ENCODE measurements at places on chromosomes 7 and 10.

DNA sequence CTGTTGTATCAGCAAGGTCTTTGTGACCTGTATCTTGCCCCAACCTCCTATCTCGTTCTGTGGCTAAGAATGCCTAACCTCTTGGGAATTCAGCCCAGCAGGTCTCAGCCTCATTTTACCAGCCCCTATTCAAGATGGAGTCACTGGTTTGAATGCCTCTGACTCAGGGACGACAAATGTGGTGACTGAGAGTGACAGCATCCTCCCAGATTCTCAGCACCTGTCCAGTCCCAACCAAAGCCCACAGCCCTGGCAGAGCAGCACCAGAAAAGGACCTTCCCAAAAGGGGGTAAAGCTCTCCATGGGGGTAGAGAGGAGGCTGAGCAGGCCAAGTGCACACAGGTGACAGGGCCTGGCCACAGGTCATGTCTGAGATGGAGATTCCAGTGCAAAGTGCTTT is 35.4 kb upstream of the GPAM start:
- no peak for DNase-seq

DNA sequence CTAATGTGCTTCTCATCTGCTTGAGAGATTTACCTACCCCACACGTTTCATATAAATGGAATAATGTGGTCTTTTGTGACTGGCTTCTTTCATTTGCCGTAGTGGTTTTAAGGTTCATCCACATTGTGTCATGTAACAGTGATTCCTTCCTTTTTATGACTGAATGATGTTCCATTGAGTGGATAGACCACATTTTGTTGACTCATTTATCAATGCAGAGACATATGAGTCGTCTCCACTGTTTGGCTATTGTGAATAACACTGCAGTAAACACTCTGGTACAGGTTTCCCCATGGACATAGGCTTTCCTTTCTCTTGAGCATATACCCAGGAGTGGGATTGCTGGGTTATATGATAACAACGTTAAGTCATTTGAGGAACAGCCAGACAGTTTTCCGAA is 2.0 kb upstream of the AOC1 start:
- no peak for DNase-seq

DNA sequence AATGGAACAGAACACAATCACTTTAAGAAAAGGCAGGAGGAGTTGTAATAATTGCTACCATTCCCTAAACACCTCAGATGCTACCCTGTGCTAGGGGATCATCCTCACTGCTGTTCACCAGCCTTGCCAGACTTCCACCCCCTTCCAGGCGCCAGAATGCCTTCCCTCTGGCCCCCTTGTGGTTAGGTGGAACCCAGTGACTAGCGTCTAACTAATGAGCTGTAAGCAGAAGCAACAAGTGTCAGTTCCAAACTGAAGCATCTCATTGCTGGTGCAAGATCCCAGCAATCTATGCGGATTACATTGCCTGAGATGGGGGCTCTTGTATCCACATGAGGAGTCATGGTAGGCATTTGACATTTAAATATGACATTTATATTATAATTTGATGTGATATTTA is 86.6 kb downstream of the FRMD4A start:
- no peak for DNase-seq

DNA sequence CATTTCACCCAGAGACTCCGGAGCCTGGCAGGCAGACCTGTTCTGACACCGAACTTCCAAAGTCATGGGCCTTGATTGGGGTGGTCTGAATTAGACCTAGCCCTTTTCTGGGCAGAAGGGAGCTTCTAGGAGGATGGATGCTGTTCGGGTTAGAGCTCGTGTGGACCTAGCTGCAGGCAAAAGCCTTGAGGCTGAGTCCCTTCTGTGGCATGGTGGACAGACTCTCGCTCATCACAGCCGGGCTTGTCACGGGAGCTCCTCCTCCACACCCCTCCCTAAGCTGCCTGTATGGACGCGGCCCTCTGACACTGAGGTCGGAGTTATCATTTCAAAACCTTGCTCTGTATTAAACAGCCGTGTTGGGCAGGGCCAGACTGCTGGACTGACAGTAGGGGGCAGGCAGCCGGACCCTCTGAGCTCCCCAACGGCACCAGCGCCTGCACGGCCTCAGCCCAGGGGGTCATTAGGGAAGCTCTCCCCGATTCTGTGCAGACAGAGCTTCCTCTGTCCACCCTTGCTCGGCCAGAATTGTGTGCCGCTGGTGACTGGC is 2.2 kb downstream of the IRF5 start:
- DNase-seq, result no peak

- no peak for DNase-seq
Observed at GRCh38 chr10:126511917-126512479, 123.7 kb upstream of the ADAM12 start.

GRCh38 chr10:24518981-24519597 is 204.6 kb downstream of the ARHGAP21 start:
- DNase-seq, result no peak

GRCh38 chr7:126978865-126979264 is 273.9 kb downstream of the GRM8 start:
- DNase-seq, result no peak

- no peak for DNase-seq
Observed at GRCh38 chr7:99955247-99955646, 20.6 kb downstream of the AZGP1 start.

DNA sequence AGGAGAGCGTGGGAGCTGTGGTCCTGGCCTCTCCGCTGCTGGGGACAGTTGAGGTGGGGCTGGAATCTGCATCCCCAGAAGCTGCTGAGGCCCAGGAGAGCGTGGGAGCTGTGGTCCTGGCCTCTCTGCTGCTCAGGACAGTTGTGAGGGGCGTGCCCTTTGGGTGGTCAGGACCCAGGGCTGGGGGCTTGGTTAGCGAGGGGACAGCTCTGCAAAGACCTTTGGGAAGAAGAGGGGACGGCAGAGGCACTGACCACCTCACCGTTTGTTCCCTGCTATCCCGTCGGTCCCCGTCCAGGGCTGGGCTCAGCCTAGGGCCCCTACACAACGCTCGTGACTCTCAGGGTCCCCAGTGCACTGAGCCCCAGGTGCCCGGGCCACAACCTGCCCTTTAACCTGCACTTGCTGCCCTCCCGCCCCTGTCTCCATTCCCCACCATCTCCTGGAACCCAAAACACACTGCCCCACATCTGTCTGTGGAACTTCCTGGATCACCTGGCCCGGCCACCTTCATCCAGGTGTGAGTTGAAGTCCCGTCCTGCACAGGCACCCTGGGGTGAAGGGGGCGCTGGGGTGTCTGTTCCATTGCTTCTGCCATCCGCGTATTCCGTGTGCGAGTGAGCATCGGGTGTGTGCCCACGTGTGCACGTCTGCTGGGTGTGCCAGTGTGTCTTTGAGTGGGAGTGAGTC is 14.1 kb downstream of the FOXL3 start:
- no peak for DNase-seq

- DNase-seq, result no peak
Observed at GRCh38 chr7:134946260-134946659, 40.0 kb upstream of the AGBL3 start.

DNA sequence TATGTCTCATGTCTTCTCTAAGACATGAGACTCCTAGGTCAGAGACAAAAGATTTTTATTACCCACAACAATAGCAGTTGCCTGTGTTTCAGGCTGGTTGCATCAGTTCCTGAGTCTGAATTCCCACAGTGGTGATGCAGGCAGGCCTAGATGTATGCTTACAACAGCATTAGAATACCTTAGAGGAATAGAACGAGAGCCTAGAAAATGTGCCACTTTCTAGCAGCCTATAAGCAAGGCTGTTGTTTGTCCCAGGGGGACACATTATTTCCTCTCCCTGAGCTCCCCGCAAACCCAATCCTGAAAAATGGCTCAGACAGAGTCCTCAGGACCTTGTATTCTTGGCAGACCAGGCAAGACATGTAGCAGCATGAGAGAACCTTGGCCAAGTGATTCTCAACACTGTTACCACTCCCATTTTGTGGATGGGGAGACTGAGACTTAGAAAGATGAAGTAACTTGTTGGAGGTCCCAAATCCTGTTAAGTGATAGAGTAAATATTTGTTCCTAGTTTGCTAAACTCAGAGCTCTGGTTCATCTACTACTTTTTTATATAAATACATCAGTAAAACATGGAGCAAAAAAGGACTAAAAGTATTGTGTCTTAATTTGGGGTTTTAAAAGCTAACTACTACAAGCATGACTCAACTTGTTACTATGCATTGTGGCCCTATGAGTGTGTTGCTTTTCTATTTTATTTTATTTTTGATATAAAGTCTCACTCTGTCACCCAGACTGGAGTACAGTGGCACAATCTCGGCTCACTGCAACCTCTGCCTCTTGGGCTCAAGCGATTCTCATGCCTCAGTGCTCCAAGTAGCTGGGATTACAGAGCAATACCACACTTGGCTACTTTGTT is 14.2 kb downstream of the VTI1A start:
- DNase-seq, result peak; percentile 3

DNA sequence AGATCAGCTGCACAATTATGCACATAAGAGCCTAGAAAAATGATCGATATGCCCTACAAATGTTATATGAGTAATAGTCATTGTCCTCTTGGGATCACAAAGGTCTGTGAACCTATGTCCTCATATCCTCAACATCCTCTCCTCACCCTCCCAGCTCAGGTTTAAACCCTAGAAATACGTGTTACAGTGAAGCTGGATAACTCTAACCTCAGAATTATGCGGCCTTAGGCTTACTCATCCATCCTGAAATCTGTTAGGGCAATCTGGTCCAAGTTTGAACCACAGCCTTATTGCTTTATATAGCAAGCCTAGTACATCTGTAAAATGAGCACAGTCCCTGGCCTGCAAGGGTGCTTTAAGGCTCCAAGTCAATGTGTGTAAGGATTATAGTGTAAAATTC is 84.2 kb upstream of the FRMD4A start:
- no peak for DNase-seq

GRCh38 chr7:134954197-134955082 is 31.9 kb upstream of the AGBL3 start:
- no peak for DNase-seq

GRCh38 chr10:26689399-26689798 is 8.1 kb upstream of the PDSS1 start:
- no peak for DNase-seq

- DNase-seq, result no peak
Observed at GRCh38 chr10:104309980-104310978, 28.0 kb downstream of the ITPRIP start.

DNA sequence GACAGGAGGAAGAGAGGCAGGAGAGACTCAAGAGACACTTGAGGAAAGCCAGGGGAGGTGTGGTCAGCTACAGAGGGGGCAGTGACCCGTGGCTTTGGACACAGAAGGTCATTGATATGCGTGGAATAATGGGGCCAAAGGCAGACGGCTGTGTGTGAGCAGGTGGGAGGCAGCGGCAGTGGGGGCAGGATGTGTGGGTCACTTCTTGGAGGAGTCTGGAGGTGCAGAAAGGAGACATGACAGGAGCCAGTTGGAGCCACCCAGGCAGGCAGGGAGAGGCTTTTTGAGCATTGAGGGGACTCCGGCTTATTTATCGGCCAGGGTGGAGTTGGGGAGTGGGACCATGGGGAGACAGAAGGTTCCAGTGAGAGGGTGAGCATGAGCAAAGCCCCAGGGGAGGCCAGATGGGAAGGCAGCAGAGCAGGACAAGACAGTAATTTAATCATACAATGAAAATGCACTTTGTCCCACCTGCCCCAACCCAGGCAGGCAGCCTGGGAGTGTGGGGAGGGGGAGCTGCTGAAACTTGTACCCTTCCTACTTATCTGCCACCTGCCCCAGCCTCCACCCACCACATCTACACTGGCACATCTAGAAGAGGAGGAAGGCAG is 5.0 kb downstream of the LDB3 start:
- DNase-seq, result no peak

DNA sequence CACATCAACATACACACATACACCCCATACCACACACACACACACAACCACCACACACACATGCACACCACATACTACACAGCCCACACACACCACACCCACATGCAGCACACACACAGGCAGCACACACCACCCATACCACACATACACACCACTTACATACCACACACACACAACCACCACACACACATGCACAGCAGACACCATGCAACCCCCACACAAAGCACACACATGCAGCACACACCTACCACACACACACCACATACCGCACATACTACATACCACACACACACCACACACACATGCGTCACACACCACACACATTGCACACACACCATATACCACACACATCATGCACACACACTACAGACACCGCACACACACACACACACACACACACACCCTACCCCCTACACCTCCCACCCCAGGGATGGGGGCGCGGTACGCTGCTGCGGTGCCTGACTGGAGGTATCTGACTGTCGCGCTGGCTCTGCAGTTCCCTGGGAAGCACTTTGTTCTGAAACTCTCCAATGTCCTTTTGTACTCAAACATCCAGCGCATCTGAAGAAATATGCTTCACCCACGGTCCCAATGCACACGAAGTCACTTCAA is 5.4 kb upstream of the TRPV6 start:
- DNase-seq, result no peak

- DNase-seq, result no peak
Observed at GRCh38 chr10:122709971-122710370, 10.3 kb upstream of the C10orf120 start.

- no peak for DNase-seq
Observed at GRCh38 chr10:89426230-89426868, 12.0 kb downstream of the IFIT5 start.

DNA sequence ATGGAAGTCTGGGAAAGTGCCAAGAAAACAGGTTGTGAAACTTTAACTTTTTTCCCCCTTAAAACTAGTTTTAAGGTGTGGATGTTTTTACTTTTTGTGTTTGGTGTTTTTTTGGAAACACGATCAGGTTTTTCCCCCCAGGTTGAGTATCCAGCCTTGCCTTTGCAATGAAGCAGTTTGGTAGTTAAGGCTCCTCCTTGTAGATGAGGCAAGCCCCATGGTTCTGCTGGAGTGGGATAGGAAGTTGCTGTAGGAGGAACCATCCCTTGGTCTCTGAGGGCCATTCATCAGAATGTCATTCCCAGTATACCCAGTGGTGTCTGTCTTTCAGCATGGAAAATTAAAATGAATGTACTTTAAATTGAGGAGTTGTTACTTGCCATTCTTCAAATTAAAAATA is 2.7 kb downstream of the CUL1 start:
- no peak for DNase-seq

GRCh38 chr10:98078774-98079173 is 48.4 kb upstream of the CRTAC1 start:
- no peak for DNase-seq

DNA sequence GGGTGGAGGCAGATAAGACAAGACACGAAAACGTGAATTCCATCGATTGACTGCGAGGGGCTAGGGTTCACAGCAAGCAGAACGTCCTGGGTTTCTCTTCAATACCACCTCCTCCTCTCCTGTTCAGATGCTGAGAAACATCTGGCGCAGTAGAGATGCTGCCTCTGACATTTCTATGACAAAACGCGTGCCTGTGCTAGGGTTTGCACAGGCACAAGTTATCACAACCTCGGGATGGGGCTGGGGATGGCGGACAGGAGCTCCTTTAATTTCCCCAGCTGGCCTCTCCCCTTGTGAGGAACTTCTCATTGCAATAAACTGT is 99.8 kb upstream of the SVIL start:
- DNase-seq, result no peak

GRCh38 chr7:130822642-130823041 is 88.6 kb upstream of the KLF14 start:
- no peak for DNase-seq

Measured in GOT3 (cell line).